ENCODE measurements at places on chromosomes 3 and 15.
A peak's percentile ranks its signal among the peaks of the same experiment; 100 is the strongest.

- no peak for DNase-seq
These were observed 553 bp upstream of the TNNC1 start for GRCh38 chr3:52454250-52454937.

- DNase-seq: no peak
These were observed 8.4 kb downstream of the NR1D2 start for GRCh38 chr3:23953523-23953922.

- DNase-seq: no peak
These were observed 49.0 kb upstream of the OSBPL11 start for GRCh38 chr3:125644036-125645005.

- no peak for DNase-seq
These were observed 74.9 kb upstream of the SETMAR start for GRCh38 chr3:4228295-4228694.

DNA sequence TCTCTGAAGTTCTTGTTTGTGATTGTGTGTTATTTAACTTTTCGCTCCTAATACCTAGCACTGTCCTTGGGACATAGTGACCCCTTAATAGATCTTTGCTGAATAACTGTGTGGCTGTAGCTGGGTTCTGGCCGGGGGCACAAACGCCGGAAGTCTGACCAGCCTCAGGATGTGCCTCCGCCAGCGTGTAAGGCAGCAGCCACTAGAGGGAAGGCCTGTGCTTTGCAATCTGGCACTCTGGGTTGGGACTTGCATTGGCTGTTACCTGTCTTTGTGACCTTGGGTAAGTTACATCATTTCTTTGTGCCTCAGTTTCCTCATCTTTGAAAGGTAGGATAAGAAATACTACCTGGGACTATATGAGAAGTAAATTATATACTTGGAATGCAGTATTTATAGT lies 158.7 kb downstream of the GHSR start:
- no peak for DNase-seq

DNA sequence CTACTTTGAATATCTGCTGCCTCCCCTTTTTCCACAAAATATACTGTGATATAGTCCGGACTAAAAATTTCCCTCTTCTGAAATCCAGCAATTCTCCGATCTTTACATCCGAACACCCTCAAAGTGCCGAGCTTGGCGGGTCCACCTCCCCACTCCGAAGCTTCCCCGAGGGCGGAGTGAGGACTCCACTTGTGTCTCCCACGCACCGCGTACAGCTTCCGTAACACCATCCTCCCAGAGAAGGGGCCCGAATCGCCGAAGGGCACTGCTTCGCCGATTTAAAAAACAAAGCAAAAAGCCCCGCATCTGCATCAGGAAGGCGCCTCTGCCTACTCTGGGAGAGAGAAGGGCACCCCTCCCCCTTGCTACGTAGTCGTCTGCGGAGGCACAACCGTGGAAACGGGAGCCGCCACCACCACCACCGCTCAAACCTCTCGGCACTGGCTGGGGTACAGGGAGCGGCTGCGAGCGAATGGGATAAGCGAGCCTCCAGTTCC lies 551 bp downstream of the NCBP2 start:
- peak; percentile 52 for DNase-seq

- DNase-seq: no peak
These were observed 523.2 kb downstream of the SOX2 start for GRCh38 chr3:182234881-182235280.

GRCh38 chr3:187026317-187026670 lies 96.0 kb downstream of the ST6GAL1 start:
- DNase-seq: no peak

DNA sequence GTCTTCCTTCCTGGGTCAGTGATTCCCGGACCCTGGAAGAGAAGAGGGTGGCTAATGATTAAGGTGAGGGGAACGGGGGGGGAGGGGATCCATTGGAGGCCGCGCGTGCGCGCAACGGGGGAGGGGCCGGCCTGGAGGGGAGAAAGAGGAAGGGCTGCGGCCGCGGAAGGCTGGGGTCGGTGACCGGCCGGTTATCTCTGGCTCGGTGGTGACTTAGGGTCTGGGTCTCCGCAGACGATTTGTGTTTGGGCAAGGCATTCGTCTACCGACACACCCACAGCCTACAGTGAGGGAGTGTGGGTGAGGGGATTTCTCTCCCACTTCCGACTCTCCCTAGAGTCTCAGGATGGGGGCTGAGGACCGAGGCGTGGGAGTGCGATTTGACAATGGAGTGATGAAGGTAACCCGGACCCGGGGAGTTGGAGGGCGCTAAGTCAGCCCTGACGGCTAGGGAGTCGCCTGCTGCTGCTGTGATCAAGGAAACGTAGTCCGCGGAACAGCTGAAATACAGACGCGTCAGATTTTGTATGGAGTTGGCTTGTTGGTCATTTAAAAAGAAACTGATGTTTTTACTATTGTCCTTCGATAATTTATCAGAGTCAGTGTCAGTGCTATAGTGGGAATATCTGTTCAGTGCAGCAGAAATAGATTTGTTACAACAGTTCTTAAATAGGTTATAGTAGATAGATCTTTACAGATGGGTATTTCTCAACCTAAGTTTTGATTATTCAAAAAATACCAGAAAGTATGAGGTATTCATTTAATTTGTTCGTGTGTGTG lies 733 bp downstream of the RNF111 start:
- DNase-seq: peak; percentile 41

DNA sequence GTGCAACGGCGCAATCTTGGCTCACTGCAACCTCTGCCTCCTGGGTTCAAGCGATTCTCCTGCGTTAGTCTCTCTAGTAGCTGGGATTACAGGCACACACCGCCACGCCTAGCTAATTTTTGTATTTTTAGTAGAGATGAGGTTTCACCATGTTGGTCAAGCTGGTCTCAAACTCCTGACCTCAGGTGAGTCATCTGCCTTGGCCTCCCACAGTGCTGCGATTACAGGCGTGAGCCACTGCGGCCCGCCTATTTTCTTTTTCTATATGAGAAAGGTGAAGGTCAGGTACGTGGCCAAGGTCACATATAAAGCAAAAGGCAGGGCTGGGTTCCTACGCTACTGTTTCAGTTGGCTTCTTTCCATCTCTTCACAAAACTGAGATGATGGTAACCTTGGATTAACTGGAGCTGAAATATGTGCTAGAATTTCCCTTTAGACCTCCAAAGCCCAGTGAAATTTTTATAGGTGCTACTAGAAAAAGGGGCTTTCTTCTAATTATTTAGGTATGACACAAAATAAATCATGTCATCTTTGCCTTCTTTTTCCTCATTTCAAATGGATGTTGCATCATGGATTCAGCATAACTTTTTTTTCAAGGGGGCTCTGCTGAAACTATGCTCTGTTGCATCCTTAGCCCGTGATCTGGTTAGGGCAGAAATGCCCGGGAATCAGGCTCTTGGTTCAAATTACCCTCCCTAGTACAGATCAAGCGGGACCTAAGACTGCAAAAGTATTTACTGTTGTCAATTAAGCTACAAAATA lies 68.5 kb downstream of the MYO1E start:
- DNase-seq: no peak

Measured in activated CD4-positive, alpha-beta T cell treated with anti-CD3 and anti-CD28 coated beads for 1 hour (primary cell).